ENCODE measurements at places on chromosomes 13 and 19.

- no peak for DNase-seq
Measured at GRCh38 chr19:54179921-54180461, 7.0 kb upstream of the TMC4 start.

DNA sequence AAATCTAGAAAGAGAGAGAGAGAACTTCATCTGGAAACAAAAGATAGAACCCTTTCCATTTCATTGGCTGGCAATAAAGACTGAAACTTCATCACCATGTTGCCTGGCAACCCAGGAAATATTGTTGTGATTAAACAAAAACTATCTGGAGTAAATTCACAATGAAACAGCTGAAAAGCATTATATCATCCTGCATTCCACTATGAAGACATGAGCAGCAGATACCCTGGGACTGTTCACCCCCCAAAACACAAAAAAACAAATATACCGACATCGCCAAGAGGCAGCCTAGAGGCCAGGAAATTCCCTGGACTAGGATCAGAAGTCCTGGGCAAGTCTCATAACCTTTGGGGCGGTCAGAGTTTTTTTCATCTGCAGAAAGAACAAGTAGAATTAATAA is 158.3 kb downstream of the FOXO1 start:
- DNase-seq = peak; percentile 21

DNA sequence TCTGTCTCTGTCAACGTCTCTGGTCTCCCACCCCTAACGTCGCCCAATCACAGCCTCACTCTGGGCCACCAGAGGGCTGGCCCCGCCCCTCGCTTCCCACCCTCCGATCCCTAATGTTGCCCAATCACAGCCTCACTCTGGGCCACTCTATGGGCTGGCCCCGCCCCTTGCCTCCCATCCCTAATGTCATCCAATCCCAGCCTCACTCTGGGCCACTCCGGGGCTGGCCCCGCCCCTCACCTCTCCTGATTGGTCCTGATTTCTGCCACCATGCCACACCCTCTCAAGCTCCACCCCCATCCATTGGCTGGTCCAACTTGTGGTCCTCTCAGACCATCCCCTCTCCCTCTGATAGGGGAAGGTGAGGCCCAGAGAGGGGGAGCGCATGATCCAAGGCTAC is 24.9 kb downstream of the CELF5 start:
- no peak for DNase-seq

DNA sequence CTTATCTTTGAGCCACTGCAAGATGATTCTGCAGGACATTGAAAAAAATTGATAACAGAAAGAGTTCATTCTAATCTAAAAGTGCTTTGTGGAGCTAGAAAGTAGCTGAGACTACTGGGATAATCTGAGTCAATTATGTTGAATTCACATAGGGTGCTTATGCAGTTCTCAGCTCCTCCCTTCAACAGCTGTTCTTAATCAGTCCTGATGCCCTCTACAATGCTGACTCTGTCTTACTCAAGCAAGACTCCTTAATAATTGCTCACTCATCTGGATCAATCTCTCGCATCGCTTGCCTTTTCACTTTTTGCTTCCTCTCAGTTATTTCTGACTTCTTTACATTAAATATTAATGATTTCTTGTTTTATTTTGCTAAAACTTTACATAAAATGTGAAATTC is 182.1 kb downstream of the PCDH17 start:
- DNase-seq = no peak

GRCh38 chr19:6971366-6971765 is 49.9 kb downstream of the MBD3L2B start:
- no peak for DNase-seq

- DNase-seq = peak; percentile 8
Measured at GRCh38 chr13:73767747-73768315, 366.4 kb downstream of the KLF12 start.

- DNase-seq = no peak
Measured at GRCh38 chr13:54241719-54242118, 1213.1 kb downstream of the OLFM4 start.

GRCh38 chr13:65339241-65339640 is 1890.9 kb downstream of the PCDH9 start:
- no peak for DNase-seq

GRCh38 chr13:89550938-89551337 is 1796.5 kb upstream of the MIR17HG start:
- no peak for DNase-seq

DNA sequence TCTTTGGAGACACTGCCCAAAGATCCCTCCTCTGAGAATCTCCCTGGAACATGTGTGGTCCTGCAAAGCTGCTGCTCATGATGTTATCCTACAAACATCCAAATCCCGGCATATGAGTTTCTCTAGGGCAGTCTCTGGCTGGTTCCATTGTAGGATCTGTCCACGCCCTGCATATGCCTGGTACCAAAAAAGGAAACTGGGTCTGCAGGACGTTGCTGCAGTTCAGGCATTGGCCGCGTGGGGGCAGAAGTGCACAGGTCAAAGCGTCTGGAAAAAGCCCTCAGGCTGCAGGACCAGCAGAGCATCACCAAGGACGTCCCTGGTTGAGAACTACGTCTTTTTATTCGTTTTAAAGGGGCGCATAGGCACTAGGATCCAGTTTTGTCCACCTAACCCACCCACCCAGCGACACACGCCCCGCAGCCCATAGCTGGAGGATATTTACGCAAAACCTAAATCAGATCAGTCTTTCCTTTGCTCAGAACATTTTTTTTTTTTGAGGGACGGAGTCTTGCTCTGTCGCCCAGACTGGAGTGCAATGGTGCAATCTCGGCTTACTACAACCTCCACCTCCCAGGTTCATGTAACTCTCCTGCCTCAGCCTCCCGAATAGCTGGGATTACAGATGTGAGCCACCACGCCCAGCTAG is 12.9 kb upstream of the ZNF564 start:
- peak; percentile 83 for DNase-seq

DNA sequence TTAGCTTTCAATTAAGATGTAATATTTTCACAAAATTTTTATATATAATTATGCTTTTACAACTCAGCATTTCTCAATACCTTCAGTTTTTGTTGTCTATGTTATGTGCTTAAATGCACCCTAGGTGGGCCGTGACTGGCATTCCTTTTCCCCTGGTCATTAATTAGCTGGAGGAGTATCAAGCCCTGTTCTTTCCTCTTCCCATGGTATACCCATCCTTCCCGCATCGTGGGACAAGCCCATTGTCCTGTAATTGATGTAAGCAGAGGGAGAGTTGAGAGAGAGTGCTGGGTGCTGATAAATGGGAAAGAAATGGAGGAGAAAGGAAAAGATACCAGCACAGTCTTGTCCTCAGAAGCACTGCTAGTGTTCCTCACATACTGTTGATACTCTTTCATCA is 591.7 kb downstream of the GPC6 start:
- DNase-seq = no peak

- DNase-seq = no peak
Measured at GRCh38 chr19:43575955-43576878, 616 bp downstream of the PINLYP start.

DNA sequence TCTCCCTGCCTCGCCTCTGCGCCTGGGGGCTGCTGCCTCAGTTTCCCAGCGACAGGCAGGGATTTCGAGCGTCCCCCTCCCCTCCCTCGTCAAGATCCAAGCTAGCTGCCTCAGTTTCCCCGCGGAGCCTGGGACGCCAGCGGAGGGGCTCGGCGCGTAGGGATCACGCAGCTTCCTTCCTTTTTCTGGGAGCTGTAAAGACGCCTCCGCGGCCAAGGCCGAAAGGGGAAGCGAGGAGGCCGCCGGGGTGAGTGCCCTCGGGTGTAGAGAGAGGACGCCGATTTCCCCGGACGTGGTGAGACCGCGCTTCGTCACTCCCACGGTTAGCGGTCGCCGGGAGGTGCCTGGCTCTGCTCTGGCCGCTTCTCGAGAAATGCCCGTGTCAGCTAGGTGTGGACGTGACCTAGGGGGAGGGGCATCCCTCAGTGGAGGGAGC is 722 bp upstream of the ICAM1 start:
- peak; percentile 68 for DNase-seq

DNA sequence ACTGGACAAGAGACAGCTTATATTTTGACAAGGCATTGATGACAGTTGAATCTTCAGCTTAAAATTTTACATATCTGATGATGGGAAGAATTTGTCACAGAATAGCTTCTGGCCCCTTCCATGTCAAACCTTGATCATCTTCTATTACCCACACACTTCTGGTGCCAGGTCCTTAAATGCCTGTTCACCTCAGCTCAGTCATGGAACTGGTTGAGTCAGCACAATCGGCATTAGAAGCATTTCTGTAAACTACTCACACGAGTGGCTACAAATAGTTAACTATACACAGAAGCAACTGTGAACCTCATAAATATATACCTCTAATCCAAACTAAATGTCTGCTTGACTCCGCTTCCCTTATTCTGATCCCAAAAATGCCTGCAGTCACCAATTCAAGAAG is 161.2 kb downstream of the FOXO1 start:
- no peak for DNase-seq

GRCh38 chr19:43469160-43469480 is 3.7 kb upstream of the LYPD3 start:
- DNase-seq = peak; percentile 67

- peak; percentile 50 for DNase-seq
Measured at GRCh38 chr19:17488593-17489391, 18.5 kb downstream of the SLC27A1 start.

DNA sequence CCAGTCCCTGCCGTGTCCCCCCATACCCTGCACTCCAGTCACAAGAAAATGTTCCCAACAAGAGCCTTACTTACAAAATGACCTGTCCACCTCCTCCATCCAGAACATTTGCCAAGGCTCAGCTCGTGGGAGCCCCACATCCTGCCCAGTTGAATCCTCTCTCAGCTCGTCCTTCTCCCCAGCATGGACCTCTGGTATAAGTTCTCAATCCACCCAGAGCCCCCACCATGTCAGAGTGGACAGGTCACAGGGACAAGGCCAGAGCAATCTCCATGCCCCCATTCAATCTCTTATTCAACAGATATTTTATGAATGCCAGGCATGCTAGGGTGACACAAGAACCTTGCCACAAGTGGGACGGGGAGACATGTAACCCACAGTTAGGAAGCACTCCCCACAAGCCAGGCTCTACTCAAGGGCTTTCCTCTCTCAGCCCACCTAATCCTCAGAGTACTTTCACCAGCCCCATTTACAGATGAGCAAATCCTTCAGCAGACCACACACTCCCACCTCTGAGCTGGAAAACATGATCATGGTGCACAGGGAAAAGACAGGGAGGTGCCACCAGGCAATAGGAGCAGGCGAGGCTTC is 15.1 kb downstream of the DEDD2 start:
- DNase-seq = no peak

DNA sequence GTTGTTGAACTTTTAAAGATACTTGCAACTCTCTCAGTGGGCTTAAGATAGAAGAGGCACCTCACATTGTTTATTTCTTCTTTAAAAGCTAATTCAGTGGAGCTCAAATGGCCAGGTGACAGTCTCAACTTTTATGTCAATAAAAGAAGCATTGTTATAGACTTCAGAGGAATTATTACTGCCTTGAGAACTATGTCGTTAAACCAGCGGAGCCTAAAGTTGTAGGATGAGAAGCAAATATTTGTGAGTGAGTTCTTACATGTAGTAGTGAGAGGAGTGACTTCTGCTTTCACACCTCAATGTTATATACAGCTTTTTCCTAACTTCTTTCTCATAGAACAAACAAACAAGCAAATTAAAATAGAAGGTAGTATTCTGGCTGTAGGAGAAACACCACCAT is 31.2 kb upstream of the DGKH start:
- DNase-seq = no peak

- DNase-seq = no peak
Measured at GRCh38 chr19:46383846-46384245, 29.5 kb downstream of the CCDC8 start.

DNA sequence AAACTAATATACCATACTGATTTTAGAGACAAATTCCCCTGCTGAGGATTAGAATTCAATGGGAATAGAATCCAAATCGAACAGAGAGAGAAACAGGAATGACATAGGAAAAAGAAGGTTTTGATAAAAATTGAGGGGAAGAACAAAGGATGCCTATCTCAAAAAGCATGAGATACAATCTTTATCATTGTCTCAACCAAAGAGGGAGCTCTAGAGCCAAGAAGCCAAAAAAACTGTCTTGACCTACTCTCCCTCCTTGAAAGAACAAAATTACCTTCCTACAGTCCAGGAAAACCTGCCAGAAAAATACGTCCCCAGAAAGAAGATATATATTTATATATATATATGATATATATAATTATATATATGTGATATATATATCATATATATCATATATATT is 39.2 kb upstream of the MIR17HG start:
- no peak for DNase-seq

- no peak for DNase-seq
Measured at GRCh38 chr13:51370116-51370515, 30.6 kb downstream of the SERPINE3 start.

DNA sequence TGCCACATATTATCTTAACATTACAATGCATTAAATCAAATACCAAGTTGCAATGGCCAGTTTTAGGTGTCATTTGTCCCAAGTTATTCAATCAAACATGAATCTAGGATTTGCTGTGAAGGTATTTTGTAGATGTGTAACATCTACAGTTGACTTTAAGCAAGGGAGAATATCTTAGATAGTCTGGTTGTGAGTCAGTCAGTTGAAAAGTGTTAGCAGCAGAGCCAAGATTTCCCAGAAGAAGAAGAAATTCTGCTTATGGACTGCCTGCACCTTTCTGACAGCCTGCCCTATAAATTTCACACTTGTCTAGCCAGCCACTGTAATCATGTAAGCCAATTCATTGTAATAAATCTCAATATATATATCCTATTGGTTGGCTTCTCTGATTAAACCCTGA is 41.3 kb upstream of the INTS6 start:
- no peak for DNase-seq

GRCh38 chr13:46914341-46914740 is 17.5 kb upstream of the HTR2A start:
- no peak for DNase-seq

DNA sequence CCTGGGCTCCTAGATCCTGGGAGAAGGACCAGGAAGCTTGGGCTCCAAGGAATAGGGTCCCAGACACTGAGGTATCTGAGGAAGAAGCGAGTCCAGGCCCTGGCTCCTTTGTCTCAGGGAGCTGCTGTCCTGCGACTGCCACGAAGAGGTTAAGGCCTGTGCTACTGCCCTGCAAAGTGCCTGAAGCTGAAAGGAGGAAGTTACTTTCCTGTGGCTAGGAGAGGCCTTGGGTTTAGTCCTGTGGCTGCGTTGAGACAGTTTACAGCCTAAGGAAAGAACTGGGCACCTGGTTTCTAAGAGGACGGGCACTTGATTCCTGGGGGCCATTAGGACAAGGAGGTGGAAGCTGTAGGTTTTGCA is 2.8 kb downstream of the MYADM start:
- no peak for DNase-seq
